ENCODE measurements at places on chromosomes 7 and 10. TPM values are rescaled to one million over a fixed set of nuclear protein-coding genes. Genes with fewer than 3 reads are reported as not detected.

Gene CLDN12
- 4.3 TPM for total RNA-seq

Gene FIS1
- 86.5 TPM for total RNA-seq

Gene GDF10
- total RNA-seq: 1.4 TPM

Gene SPAG6
- total RNA-seq: not detected

Gene ZNF282
- 29.7 TPM for total RNA-seq

Gene FAM180A
- not detected for total RNA-seq

Gene LDB3
- 0.07 TPM for total RNA-seq

Gene FAM25C
- not detected for total RNA-seq

Gene SGPL1
- 16.6 TPM for total RNA-seq

DNA sequence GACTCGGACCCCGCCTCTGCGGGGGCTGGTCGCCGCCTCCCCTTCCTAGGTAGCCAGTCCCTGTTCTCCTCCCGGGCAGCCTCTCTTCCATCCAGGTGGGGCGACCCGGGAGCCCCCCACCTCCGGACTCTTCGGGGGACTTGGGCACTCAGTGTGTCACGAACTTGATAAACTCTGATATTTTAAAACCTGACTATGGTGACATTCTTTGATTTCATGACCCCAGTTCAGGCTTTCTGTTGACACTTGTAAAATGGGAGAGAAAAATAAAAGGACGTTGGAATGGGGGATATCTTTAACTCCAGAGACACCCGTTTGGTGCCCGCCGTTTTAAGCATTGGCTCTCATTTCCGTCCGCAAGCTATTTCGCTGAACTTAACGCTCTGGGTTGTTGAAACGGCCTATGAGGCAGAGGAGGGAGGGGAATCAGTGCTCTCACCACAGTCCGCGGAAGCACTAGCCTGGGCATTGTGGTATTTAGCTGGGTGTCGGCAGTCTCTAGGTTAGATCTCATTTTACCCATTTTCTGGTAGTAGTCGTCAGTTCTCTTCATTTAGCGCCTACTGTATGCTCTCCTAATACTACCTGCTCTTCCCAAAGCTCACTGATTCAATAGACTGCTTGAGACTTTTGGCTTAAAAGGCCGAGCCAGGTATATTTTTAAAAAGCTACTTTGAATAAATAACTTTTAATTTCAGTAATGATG, 738 bp downstream of the VPS26A start:
- no peaks in the 10 kb centered on the region for H3K36me3 ChIP-seq
- H3K27ac ChIP-seq: peak overlapping the region; percentile 80
- peaks cover 29% of the 10 kb centered on the region for H3K4me1 ChIP-seq
- peak; percentile 78 for DNase-seq
- H3K27me3 ChIP-seq: no peaks in the 10 kb centered on the region

- no peak for DNase-seq
- no peaks in the 10 kb centered on the region for H3K36me3 ChIP-seq
- peaks cover 24% of the 10 kb centered on the region for H3K4me1 ChIP-seq
- no peak overlapping the region for H3K27ac ChIP-seq
- H3K27me3 ChIP-seq: peaks cover 60% of the 10 kb centered on the region
Observed at GRCh38 chr10:129962031-129962871, 1.8 kb downstream of the EBF3 start.

GRCh38 chr10:114285961-114286441, 46.9 kb downstream of the VWA2 start:
- H3K4me1 ChIP-seq: no peaks in the 10 kb centered on the region
- DNase-seq: no peak
- H3K36me3 ChIP-seq: no peaks in the 10 kb centered on the region
- H3K4me3 ChIP-seq: no peak overlapping the region
- H3K27ac ChIP-seq: no peak overlapping the region

GRCh38 chr10:93447970-93448369, 34.2 kb downstream of the MYOF start:
- peaks cover 4% of the 10 kb centered on the region for H3K36me3 ChIP-seq
- peaks cover 12% of the 10 kb centered on the region for H3K4me1 ChIP-seq
- H3K4me3 ChIP-seq: no peak overlapping the region

- no peaks in the 10 kb centered on the region for H3K4me1 ChIP-seq
- H3K27ac ChIP-seq: no peak overlapping the region
- no peak for DNase-seq
- no peaks in the 10 kb centered on the region for H3K36me3 ChIP-seq
- no peak overlapping the region for H3K4me3 ChIP-seq
Observed at GRCh38 chr7:89798599-89798996, 355.7 kb upstream of the STEAP1 start.

GRCh38 chr7:2701832-2702593, 14.0 kb downstream of the AMZ1 start:
- H3K27ac ChIP-seq: no peak overlapping the region
- no peak overlapping the region for H3K4me3 ChIP-seq
- no peaks in the 10 kb centered on the region for H3K36me3 ChIP-seq
- H3K27me3 ChIP-seq: peaks cover 14% of the 10 kb centered on the region
- DNase-seq: no peak

GRCh38 chr10:65611592-65611991, 1314.2 kb upstream of the LRRTM3 start:
- no peaks in the 10 kb centered on the region for H3K4me1 ChIP-seq
- DNase-seq: no peak
- no peaks in the 10 kb centered on the region for H3K36me3 ChIP-seq
- H3K4me3 ChIP-seq: no peak overlapping the region

DNA sequence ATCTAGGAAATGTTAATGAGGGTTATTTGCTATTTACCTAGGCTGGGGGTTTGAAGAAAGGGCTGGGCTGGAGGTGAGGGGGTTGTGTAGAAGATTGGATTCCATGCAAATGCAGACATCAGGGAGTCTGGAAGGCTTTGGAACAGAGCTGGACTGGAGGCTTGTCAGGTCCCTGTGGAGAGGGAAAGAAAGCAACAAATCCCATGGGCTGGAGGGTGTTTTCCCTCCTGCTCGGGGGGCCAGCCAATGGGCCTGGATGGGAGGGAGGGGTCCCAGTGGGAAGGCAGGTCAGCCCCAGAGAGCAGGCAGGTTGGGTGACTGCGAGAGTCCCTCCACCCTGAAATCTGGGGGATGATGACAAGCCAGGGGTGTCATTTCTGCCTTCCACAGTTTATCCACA, 431.8 kb downstream of the RPS24 start:
- peaks cover 4% of the 10 kb centered on the region for H3K27me3 ChIP-seq
- H3K36me3 ChIP-seq: no peaks in the 10 kb centered on the region
- no peak overlapping the region for H3K4me3 ChIP-seq
- H3K27ac ChIP-seq: no peak overlapping the region
- H3K4me1 ChIP-seq: no peaks in the 10 kb centered on the region

DNA sequence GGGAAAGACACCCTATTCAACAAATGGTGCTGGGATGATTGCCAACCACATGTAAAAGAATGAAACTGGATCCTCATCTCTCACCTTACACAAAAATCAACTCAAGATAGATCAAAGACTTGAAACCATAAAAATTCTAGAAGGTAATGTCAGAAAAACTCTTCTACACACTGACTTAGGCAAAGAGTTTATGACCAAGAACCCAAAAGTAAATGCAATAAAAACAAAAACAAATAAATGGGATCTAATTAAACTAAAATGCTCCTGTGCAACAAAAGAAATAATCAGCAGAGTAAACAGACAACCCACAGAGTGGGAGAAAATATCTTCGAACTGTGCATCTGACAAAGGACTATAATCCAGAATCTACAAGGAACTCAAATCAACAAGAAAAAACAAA, 504.2 kb upstream of the MBL2 start:
- H3K27ac ChIP-seq: no peak overlapping the region
- no peaks in the 10 kb centered on the region for H3K27me3 ChIP-seq
- DNase-seq: no peak
- no peaks in the 10 kb centered on the region for H3K4me1 ChIP-seq

- H3K4me1 ChIP-seq: peaks cover 7% of the 10 kb centered on the region
- no peak overlapping the region for H3K4me3 ChIP-seq
- peaks cover 9% of the 10 kb centered on the region for H3K27me3 ChIP-seq
Observed at GRCh38 chr7:104296900-104297299, 31.5 kb upstream of the LHFPL3 start.

DNA sequence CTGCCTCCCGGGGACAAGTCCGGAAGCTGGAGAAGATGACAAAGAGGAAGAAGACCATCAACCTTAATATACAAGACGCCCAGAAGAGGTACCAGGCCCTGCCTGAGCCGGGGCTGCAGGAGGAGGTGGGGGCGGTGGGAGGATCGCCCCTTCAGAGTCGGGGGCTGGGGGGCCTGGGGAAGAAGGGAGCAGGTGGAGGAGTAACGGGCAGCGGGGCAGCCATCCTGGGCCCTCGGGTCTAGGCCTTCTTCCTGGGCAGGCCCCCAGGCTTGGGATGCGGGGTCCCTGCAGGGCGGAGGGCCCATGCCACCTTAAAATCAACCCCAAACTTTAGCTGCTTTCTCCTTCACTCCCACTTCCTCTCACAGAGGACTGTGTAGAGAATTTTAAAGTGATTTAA, 523 bp downstream of the ANKRD30A start:
- no peaks in the 10 kb centered on the region for H3K27me3 ChIP-seq
- H3K27ac ChIP-seq: no peak overlapping the region
- H3K4me3 ChIP-seq: no peak overlapping the region
- H3K36me3 ChIP-seq: no peaks in the 10 kb centered on the region
- DNase-seq: no peak
- no peaks in the 10 kb centered on the region for H3K4me1 ChIP-seq

- H3K4me3 ChIP-seq: no peak overlapping the region
- H3K4me1 ChIP-seq: no peaks in the 10 kb centered on the region
- H3K27ac ChIP-seq: no peak overlapping the region
- H3K36me3 ChIP-seq: no peaks in the 10 kb centered on the region
- peaks cover 13% of the 10 kb centered on the region for H3K27me3 ChIP-seq
Observed at GRCh38 chr10:636016-636730, 53.3 kb downstream of the DIP2C start.

GRCh38 chr7:128168667-128169210, 72.3 kb upstream of the LEP start:
- H3K27me3 ChIP-seq: peaks cover 43% of the 10 kb centered on the region
- no peaks in the 10 kb centered on the region for H3K36me3 ChIP-seq
- H3K4me3 ChIP-seq: no peak overlapping the region
- no peak overlapping the region for H3K27ac ChIP-seq

- H3K27me3 ChIP-seq: peaks cover 2% of the 10 kb centered on the region
- DNase-seq: no peak
- H3K27ac ChIP-seq: no peak overlapping the region
- no peak overlapping the region for H3K4me3 ChIP-seq
- H3K4me1 ChIP-seq: no peaks in the 10 kb centered on the region
Observed at GRCh38 chr7:98826387-98826786, 43.4 kb downstream of the TMEM130 start.

- no peak overlapping the region for H3K4me3 ChIP-seq
- no peaks in the 10 kb centered on the region for H3K4me1 ChIP-seq
- H3K27me3 ChIP-seq: peaks cover 27% of the 10 kb centered on the region
- no peaks in the 10 kb centered on the region for H3K36me3 ChIP-seq
- DNase-seq: no peak
Observed at GRCh38 chr7:159141167-159141566, 3.5 kb downstream of the VIPR2 start.

DNA sequence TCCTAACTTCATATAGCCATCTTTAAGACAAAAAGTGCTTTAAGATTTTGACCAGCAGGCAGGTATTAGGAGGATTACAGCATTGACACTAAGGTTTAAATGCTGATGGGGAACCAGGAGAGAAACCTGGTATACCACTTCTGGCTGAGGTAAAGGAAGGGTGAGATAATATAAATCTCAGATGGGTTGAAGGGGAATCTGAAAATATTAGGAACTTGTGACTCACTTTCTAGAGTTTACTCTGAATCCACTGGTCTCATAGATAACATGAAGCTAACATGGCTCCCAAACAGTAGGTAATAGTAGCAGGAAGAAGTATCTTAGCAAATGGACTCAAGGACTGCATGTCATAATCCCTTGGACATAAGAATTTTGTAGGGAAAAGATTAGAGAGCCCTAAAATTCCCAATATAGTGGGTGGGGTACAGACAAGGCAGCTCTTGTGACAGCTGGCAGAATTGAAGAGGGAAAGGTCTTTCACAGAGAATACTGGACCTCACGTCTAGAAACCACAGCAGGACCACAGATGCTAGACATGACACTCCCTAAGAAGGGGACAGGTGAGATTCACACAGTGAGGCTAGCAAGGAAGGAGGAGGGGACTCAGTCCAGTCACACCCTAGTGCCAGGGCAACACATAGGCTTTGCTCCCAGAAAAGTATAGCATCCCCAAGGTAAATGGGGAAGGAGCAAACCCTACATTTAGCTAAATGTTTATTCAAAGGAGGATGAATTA, 3.5 kb downstream of the PTTG1IP2 start:
- DNase-seq: no peak
- peaks cover 14% of the 10 kb centered on the region for H3K27me3 ChIP-seq
- no peak overlapping the region for H3K4me3 ChIP-seq
- H3K36me3 ChIP-seq: no peaks in the 10 kb centered on the region
- H3K27ac ChIP-seq: no peak overlapping the region
- no peaks in the 10 kb centered on the region for H3K4me1 ChIP-seq

- H3K36me3 ChIP-seq: peaks cover 41% of the 10 kb centered on the region
- no peak overlapping the region for H3K27ac ChIP-seq
- H3K4me1 ChIP-seq: peaks cover 4% of the 10 kb centered on the region
Observed at GRCh38 chr7:133290676-133291333, 37.9 kb downstream of the EXOC4 start.

DNA sequence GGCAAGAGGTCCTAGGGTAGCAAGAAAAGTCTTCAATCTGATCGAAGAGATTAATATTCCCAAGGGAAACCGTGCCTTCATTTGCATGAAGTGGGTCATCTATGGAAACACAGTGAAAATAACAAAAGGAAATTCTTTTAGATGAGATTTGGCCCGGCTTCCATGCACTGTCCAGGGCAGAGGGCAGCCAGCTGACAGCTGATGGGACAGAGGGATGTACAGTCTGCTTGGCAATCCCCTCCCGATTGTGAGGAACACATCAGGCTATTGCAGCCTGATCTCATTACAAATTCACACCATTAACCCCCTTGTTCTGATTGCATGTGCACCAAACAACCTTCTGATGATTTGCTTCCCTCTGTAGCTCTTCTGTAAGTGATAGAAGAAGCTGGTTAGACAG, 105.3 kb downstream of the FRMD4A start:
- no peak overlapping the region for H3K4me3 ChIP-seq
- DNase-seq: no peak
- no peaks in the 10 kb centered on the region for H3K4me1 ChIP-seq
- H3K27me3 ChIP-seq: peaks cover 22% of the 10 kb centered on the region
- H3K27ac ChIP-seq: no peak overlapping the region

DNA sequence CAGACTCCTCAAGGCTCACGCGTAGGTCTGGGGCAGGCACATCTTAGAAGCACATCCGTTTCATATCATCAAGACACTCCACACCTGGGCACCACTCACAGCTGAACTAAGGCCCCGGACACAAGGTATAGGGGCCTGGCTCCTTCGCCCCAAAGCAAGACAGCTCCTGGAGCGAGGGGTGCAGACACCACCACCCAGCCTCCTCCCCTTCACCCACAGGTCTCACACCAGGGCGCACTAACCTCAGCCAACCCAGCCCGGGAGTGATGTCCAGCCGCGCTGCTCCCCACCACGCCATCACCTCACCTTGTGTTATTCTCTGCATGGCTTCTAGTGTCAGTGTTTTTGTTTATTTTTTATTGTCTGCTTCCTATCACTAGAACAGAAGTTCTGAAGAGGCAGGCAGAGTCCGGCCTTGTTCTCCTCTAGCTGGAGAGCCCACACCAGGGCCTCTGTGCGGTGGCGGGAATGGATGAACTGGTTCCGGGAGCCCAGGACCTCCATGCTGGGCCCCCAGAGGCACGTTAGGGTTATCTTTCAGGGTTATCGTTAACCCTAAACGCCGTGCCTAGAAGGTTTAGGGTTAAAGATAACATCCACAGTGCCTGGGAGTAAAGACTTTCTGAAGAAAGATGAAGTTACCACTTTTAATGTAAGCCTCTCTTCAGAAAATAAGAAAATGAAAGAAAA, 21.8 kb downstream of the BRI3 start:
- no peaks in the 10 kb centered on the region for H3K27me3 ChIP-seq
- H3K4me3 ChIP-seq: no peak overlapping the region
- H3K27ac ChIP-seq: no peak overlapping the region
- no peaks in the 10 kb centered on the region for H3K36me3 ChIP-seq
- no peak for DNase-seq
